Activated gamma-delta T cell (primary cell): ENCODE measurements at places on chromosomes 1 and 21.

DNA sequence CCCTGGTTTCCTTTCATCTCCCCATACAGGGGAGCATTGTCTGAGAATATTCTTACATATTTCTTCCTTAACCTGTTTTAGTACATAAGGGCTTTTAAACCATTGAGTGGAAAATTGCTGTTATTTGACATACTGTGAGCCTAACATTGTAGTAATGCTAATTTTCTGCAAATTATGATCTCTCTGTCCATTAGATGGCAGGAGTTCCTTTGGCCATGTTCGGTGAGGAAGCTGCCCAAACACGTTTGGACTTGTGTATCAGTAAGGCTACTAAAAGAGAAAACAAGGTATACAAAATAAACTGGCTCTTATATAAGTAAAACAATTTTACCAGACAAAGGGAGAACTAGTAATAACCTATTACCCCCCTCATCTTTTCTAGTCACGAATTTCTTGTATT, 29.2 kb downstream of the CDC7 start:
- no peak for DNase-seq

GRCh38 chr1:193926956-193927355, 740.5 kb upstream of the B3GALT2 start:
- no peak for DNase-seq

GRCh38 chr21:39136711-39137110, 46.5 kb downstream of the PSMG1 start:
- no peak for DNase-seq

GRCh38 chr1:22210636-22211035, 67.7 kb upstream of the WNT4 start:
- no peak for DNase-seq

GRCh38 chr1:32448773-32449456, 16.0 kb upstream of the ZBTB8B start:
- DNase-seq: no peak

- no peak for DNase-seq
Measured at GRCh38 chr1:166952002-166952746, 23.2 kb downstream of the ILDR2 start.

- DNase-seq: no peak
Measured at GRCh38 chr1:42944246-42944928, 14.3 kb downstream of the SLC2A1 start.

- DNase-seq: no peak
Measured at GRCh38 chr1:236273358-236273757, 8.4 kb downstream of the ERO1B start.

GRCh38 chr1:53328009-53328461, at the start of gene LRP8:
TSS of gene LRP8 (minus strand) at chr1:53328070. CDS start at chr1:53327912, 158 bp downstream.
- DNase-seq: peak; percentile 62

DNA sequence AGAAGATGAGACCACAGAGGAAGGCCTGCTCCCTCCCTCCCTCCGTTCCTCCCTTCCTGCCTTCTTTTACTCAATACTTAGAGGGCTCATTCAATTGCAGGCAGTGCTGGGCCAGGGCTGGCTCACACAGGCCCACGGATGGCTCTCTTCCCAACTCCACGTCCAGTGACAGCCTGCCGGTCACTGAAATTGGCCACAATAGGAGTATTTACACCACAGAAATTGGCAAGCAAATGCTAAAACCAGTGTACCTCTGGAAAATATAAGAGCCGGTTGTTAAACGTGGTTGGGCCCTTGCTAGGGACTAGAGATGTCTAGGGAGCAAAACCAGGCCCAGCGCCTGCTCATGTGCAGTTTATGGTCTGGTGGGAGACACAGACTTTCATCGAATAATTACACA, 72.4 kb upstream of the TMEM51 start:
- no peak for DNase-seq

DNA sequence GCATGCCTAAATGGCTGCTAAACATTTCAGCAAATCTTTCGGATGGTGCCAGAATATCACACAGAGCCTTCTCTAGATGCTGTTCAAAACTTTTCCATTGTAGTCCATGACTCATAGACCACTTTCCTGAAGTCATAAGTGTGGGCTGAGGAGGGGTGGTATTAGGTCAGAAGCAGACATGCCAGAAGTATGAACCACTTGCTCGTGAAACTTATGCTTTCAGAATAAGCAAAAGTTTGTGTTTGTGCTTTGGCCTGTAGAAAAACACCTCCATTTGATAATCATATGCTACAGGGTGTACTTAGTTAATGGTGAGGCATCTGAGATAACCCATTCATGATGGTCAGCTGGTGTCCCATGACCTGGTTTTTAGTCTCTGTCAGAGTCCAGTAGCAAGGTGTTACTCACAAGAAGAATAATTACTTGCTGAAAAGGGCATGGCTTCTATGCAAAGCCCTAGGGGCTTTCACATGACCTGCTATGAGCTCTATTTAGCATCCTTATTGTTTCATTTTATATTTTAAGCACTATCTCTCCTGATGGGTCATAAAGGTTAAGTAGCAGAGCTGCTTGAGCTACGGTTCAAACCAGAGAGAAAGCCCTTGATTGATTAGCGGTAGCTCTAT, 183.1 kb upstream of the IVNS1ABP start:
- no peak for DNase-seq
